ENCODE measurements at places on chromosomes 13 and 19.

DNA sequence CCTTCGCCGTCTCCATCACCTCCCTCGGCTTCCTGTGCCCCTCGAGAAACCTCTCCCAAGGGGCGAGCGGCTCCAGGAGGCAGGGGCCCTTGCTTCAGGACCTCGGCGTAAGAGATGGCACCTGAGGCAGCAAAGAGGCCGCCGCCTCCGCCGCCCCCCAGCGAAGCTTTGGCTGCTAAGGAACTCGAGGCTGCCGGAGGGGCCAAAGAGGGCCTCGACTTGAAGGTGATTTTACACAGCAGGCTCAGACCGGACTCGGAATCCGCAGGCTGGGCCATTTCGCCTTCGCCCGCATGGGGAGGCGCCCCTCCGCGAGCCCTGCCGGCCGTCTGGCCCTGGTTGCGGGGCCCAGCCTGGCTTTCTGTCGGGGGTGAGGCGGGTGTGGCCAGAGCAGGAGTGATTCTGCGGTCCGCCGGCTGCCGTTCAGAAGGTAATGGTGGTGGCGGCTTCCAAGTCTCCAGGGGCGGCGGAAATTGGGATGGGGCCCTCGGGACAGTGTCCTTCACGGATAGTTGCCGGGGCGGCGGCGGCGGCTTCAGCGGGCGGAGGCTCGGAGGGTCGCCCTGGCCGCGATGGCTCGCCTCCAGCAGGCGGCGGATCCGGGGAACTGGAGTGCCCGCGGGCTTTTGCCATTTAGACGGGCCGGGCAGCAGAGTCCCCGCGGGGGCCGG, 1.4 kb downstream of the GGN start:
- DNase-seq = no peak

DNA sequence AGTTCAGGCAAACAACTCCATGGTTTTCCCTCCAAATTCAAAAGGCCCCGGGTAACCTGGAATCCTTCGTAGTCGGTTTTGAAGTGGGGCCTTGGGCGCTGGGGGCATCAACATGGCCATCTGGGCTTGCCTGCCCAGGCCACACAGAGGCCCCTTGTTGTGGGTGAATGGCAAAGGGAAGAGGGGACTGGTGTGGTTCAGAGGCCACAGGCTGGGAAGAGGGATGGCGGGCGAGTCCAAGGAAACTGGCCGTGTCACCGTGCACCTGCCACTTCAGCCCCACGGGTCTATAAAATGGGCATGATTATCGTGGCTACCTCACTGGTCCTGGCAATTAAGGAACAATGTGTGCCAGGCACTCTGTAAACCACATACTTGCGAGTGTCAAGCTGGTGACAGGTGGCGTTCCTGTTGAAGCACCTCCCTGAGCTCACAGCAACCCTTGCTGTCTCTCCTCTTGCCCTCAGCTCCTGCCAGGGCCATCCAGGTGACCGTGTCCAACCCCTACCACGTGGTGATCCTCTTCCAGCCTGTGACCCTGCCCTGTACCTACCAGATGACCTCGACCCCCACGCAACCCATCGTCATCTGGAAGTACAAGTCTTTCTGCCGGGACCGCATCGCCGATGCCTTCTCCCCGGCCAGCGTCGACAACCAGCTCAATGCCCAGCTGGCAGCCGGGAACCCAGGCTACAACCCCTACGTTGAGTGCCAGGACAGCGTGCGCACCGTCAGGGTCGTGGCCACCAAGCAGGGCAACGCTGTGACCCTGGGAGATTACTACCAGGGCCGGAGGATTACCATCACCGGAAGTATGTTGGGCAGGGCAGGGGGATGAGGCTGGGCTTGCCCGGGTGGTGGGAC, 1.3 kb downstream of the LSR start:
- no peak for DNase-seq

DNA sequence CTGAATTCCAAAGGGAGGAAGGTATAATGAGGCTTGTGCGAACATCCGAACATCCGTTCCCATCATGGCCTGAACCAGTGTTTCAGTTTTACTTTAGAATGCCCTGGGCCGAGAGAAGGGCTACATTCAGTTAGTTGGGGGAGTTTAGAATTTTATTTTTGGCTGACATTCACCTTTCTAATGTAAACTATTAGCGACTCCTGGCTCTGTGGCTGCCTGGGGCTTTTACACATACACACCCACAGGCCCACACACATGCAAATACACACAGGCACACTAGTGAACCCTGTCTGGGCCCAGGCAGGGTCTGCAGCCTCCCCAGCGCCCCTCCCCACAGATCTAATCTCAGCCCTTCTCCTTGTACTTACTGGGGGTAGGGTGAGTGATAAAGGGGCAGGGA, 6.1 kb downstream of the GAPDHS start:
- DNase-seq = no peak

- DNase-seq = no peak
Observed at GRCh38 chr13:98487522-98487921, 89.4 kb downstream of the STK24 start.

GRCh38 chr13:98942997-98943396, 34.9 kb downstream of the DOCK9 start:
- no peak for DNase-seq

GRCh38 chr13:28268800-28269223, 130.5 kb downstream of the PAN3 start:
- DNase-seq = no peak

- no peak for DNase-seq
Observed at GRCh38 chr19:15248648-15249527, 16.6 kb upstream of the EPHX3 start.

GRCh38 chr19:3096267-3096901, 2.2 kb downstream of the GNA11 start:
- DNase-seq = no peak

GRCh38 chr13:52104624-52105023, 24.2 kb downstream of the NEK5 start:
- DNase-seq = no peak

DNA sequence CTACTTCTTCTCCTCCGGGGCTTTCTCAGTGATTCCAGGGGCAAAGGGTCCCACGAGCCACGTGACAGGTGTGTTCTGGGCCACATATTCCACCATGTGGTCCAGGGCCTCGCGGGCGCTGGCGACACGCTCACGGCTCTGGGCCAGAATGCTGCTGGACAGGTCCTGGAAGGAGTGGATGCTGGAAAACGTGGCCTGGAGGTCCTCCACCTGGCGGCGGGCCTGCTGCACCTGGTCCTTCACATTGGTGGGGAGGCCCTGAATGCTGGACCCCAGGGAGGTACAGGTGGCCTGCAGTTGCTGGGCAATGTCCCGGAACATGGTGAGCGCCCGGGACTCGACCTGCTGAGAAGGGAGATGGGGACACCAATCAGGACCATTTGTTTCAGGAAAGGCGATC, 7.7 kb upstream of the TICAM1 start:
- DNase-seq = no peak

GRCh38 chr13:79782541-79783205, 301.7 kb downstream of the NDFIP2 start:
- DNase-seq = peak; percentile 74

- no peak for DNase-seq
Observed at GRCh38 chr13:32632343-32632909, 46.2 kb downstream of the PDS5B start.

DNA sequence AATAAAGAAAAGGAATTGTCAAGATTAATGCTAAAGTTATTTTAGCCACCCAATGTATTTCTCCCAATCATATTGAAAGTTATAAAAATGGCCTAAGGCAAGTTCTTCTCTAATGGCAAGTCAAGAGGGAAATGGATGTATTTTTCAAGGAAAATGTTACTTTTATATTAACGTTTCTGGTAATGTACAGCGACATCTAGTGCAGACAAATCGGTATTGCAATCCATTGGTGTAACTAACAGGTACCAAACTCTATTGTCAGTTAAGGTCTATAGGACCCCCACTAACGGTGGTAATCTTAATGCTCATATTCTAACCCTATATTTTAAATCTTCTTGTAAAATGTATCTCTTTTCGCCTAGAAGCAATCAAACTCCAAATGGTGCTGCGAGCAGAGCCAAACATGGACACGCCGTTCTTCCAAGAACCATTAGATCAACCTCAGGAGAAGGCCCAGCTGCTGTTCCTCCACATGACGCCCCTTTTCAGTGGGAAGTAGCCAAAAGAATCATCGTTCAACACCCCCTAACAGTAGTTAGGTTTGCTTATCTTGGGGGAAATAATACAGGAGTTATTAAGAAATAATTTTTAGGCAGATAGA, 98.5 kb upstream of the PABPC3 start:
- DNase-seq = peak; percentile 33

DNA sequence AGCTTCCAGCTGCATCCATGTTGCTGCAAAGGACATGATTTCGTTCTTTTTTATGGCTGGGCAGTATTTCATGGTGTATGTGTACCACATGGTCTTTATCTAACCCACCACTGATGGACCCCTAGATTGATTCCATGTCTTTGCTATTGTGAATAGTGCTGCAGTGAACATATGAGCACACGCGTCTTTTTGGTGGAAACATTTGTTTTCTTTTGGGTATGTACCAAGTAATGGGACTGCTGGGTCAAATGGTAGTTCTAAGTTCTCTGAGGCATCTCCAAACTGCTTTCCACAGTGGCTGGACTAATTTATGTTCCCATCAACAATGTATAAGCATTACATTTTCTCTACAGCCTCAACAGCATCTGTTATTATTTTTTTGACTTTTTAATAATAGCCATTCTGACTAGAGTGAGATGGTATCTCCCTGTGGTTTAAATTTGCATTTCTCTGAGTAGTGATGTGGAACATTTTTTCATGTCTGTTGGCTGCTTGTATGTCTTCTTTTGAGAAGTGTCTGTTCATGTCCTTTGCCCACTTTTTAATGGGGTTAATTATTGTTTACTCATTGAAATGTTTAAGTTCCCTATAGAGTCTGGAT, 6.8 kb upstream of the UBE2L5 start:
- DNase-seq = no peak
